ENCODE measurements at places on chromosomes 2 and 18. TPM values are rescaled to one million over a fixed set of nuclear protein-coding genes. Genes with fewer than 3 reads are reported as not detected.

The ABCB11 gene
- total RNA-seq = 0.01 TPM

The INHBB gene
- total RNA-seq = 18.7 TPM

The AP1S3 gene
- 34.1 TPM for total RNA-seq

The UGT1A10 gene
- total RNA-seq = not detected

The ZBTB7C gene
- total RNA-seq = 0.02 TPM

The THADA gene
- 22.2 TPM for total RNA-seq

The CLEC4F gene
- not detected for total RNA-seq

The UGT1A5 gene
- total RNA-seq = not detected

The PLEKHB2 gene
- 80.4 TPM for total RNA-seq

The AFF3 gene
- 0.06 TPM for total RNA-seq

The EVX2 gene
- total RNA-seq = not detected

The TMEM37 gene
- total RNA-seq = 1.8 TPM

The PDCD1 gene
- total RNA-seq = not detected

The ZNF638 gene
- 64.2 TPM for total RNA-seq

The UGT1A9 gene
- 6.0 TPM for total RNA-seq

The PJVK gene
- total RNA-seq = 1.3 TPM

The FAM237A gene
- not detected for total RNA-seq

The POTEC gene
- not detected for total RNA-seq

The PROM2 gene
- 0.06 TPM for total RNA-seq

The GAD1 gene
- total RNA-seq = 0.61 TPM

The MAPK4 gene
- total RNA-seq = 0.09 TPM

The GALNT13 gene
- total RNA-seq = 9.9 TPM

The ROCK1 gene
- 17.8 TPM for total RNA-seq

The STEAP3 gene
- 39.7 TPM for total RNA-seq

The MAB21L4 gene
- total RNA-seq = 0.12 TPM

The PID1 gene
- 2.9 TPM for total RNA-seq

The DSC3 gene
- total RNA-seq = 2.2 TPM

The HSBP1L1 gene
- total RNA-seq = 13.0 TPM

The ANKRD53 gene
- total RNA-seq = 0.11 TPM

The HOXD13 gene
- total RNA-seq = 0.23 TPM

The CLIP4 gene
- 25.5 TPM for total RNA-seq

The CMPK2 gene
- 1.1 TPM for total RNA-seq

The LRRFIP1 gene
- total RNA-seq = 93.6 TPM

The XIRP2 gene
- not detected for total RNA-seq

The MYO7B gene
- 0.19 TPM for total RNA-seq

The LAMA3 gene
- total RNA-seq = 44.8 TPM

The OTOS gene
- total RNA-seq = not detected

The ASXL3 gene
- not detected for total RNA-seq

The LYG2 gene
- not detected for total RNA-seq

The RFX8 gene
- total RNA-seq = not detected

The VPS4B gene
- 20.5 TPM for total RNA-seq

The TNFRSF11A gene
- 7.6 TPM for total RNA-seq

The SIX2 gene
- 0.10 TPM for total RNA-seq

The MAP3K2 gene
- total RNA-seq = 12.4 TPM

The DSG2 gene
- total RNA-seq = 58.8 TPM
